ENCODE measurements at places on chromosomes 11 and 22. TPM values are rescaled to one million over a fixed set of nuclear protein-coding genes. Genes with fewer than 3 reads are reported as not detected.

- no peak for DNase-seq
Measured at GRCh38 chr11:69943066-69943465, 123.8 kb upstream of the FGF3 start.

The MRPL49 gene
- 50.3 TPM for total RNA-seq

GRCh38 chr11:70141486-70142220 is 61.4 kb upstream of the FADD start:
- no peak for DNase-seq

GRCh38 chr11:131822506-131822905 is 452.1 kb downstream of the NTM start:
- DNase-seq: no peak

GRCh38 chr22:23526596-23527316 is 53.3 kb downstream of the IGLL1 start:
- DNase-seq: no peak

DNA sequence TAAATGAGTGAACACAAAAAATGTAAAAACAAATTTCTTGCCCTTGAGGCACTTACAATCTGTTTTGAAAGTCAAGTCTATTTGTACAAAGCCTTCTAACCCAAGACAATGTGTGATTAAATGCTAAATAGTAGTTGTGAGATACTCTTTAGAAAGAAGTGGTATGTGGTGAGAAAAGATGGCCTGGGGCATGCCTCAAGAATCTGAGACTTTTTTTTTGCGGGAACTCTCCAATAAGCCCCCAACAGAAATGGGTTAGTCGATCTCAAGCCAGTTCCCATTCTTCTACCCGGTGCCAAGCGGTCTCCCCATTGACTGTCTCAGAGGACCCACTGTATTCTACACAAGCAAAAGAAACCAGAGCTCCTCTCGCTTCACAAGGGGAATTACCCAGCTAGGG is 26.9 kb upstream of the TBCEL start:
- DNase-seq: no peak

GRCh38 chr22:45105281-45105702 is 58.4 kb upstream of the NUP50 start:
- no peak for DNase-seq

The OR51B2 gene
- total RNA-seq: not detected

- no peak for DNase-seq
Measured at GRCh38 chr11:121281698-121282097, 10.9 kb upstream of the SC5D start.

DNA sequence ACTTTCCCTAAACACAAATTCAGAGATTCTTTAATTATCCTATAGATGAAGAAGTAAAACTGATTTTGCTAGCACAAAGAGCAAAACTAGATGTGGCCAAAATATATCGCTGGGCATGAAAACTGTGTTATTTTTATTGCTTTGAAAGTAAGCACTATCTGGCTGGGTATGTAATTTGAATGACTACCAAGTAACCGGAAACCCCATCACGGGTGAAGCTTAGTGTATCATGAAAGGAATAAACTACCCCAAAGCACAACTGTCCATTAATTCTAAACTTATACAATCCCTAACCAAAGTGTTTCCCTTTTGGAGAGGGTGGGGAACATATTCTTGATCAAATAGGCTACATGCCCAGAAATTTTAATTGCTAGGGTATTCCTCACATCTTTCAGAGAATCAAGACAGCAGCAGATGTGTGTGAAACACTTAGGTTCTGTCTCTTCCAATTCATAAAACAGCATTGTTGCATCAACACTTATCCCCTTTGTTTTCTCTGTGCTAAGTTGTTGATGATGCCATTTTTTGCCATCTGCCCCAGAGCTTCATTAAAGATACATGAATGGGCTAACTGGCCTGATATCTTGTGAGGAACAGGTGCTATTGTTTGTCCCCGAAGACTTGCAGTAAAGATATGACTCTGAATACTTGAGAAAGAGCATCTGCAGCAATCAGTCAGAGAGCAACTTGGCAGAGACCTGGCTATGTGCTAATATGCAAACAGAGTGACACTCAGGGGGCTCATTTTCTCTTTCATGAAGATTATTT is 238.2 kb downstream of the SOX6 start:
- DNase-seq: no peak

The TMEM41B gene
- total RNA-seq: 36.9 TPM

GRCh38 chr11:2726964-2727363 is 27.2 kb upstream of the KCNQ1OT1 start:
- no peak for DNase-seq

The HSPB2 gene
- total RNA-seq: not detected

The RNF169 gene
- total RNA-seq: 23.5 TPM

The IGSF9B gene
- 12.9 TPM for total RNA-seq

The IL10RA gene
- total RNA-seq: 0.48 TPM

DNA sequence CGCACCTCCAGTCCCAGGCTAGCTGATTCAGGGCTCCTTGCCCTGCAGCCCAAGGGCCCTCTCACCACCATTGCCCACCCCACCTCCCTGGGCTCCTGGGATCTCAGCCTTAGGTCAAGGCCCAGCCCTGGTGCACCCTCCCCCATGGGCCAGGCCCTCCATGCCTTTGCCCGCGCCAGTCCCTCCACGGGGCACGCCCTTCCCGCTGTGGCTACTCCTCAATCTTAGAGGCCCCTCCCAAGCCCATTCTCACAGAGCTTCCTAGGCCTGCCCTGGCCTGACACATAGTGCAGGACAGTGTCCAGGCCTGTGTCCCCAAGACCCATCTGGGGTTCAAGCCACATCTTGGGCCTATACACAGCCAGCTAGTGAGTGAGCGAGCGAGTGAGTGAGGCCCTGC is 6.9 kb downstream of the GP1BB start:
- no peak for DNase-seq

DNA sequence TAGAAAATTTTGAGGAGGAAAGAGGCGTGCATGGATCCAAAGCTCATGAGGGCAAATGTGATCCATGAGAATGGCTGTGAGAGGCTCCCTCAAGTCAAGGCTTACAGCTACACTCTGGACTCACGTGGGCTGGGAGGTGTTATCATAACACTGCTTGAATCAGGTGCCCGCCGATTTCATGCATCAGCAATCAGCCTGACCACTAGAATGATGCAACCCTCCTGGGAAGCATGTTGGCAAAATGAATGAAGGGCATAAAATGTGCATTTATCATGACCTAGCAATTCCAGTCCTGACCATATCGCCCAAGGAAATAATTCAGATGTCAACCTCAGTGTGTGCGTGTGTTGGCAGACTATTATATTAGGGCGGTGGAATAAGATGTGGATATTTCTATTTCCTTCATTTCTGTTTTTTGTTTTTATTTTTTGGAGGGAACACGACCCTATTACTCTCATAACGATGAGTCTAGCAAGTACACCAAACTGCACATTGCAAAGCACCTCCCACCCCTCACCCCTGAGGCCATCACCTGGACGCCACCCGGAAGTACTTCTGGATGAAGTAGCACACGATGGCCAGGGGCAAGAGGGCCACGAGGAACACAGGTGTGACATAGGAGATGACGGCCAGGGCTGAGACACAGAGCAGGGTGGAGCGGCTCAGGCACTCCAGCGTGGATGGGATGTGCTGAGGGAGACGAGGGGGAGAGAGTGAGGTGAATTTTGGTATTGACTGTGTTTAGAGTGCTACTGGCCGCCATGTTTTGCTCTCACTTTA is 15.7 kb upstream of the KCNJ11 start:
- no peak for DNase-seq

- peak; percentile 45 for DNase-seq
Measured at GRCh38 chr11:64996710-64997380, at the start of gene BATF2. Gene BATF2 (minus strand): TSS chr11:64996971. CDS start chr11:64996914, 57 bp downstream.

DNA sequence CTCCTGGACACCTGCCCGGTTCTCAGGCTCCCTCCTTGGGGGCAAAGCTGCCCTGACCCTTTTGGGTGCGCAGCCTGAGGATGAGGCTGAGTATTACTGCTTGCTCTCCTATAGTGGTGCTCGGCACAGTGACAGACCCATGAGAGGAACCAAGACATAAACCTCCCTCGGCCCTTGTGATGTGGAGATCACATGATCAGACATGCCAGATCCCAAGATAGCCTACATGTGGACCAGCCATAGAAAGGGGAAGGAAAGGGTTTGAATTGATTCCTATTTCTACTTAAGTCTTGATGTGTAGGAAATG is 125.3 kb downstream of the VPREB1 start:
- DNase-seq: no peak

- no peak for DNase-seq
Measured at GRCh38 chr22:21628386-21629254, 1.2 kb downstream of the YDJC start.

All from neural crest cell (in vitro differentiated cells).